ENCODE measurements at places on chromosomes 13 and 19.

- DNase-seq: no peak
Observed at GRCh38 chr13:46660416-46660815, 107.4 kb downstream of the LRCH1 start.

- DNase-seq: no peak
Observed at GRCh38 chr13:29721766-29722165, 126.3 kb upstream of the SLC7A1 start.

GRCh38 chr13:110187641-110188161, 119.3 kb downstream of the COL4A1 start:
- no peak for DNase-seq

- no peak for DNase-seq
Observed at GRCh38 chr19:44642377-44642776, 1.3 kb upstream of the PVR start.

DNA sequence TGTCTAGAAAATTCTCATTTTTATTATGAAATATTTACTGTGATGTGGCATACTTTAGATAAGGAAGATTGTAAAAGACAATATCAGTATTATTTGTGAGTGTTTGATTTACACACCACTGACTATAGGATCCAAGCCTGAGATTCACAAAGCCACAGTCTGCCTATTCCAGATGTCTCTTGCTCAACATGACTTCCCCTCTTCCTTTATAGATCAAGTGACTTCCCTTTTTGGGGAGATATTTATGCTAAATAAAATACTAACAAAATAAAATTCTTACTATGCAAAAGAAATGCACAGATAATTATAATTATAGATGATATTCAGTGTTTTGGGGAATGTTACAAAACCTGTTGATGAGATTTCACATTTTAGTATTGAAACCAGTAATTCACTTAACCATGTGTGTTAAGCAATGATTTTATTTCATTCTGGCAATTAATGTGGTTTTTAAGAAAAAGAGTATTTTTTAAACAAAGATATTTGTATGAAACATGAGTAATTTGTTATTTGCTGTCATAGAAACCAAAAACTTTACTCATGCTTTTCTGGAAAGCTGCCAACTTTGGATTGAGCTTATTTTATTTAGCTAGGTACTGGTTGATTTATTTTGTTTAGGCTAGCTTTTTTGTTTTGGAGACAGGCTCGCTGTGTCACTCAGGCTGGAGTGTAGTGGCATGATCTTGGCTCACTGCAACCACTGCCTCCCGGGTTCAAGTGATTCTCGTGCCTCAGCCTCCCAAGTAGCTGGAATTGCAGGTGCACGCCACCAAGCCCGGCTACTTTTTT, 13.7 kb upstream of the GPR183 start:
- DNase-seq: peak; percentile 47

DNA sequence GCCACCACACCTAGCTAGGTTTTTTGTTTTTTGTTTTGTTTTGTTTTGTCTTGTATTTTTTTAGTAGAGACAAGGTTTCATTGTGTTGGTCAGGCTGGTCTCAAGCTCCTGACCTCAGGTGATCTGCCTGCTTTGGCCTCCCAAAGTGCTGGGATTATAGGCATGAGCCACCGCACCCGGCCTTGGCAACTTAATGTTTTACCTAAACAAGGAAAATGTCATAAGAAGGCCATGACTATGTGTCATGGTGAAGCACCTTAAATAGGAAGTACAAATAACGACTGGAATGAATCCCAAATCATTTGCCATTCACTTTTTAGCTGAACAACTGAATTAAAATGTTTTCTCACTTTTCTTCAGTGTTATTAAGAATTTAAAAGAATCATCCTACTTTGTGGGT, 465.2 kb downstream of the KCTD12 start:
- no peak for DNase-seq

DNA sequence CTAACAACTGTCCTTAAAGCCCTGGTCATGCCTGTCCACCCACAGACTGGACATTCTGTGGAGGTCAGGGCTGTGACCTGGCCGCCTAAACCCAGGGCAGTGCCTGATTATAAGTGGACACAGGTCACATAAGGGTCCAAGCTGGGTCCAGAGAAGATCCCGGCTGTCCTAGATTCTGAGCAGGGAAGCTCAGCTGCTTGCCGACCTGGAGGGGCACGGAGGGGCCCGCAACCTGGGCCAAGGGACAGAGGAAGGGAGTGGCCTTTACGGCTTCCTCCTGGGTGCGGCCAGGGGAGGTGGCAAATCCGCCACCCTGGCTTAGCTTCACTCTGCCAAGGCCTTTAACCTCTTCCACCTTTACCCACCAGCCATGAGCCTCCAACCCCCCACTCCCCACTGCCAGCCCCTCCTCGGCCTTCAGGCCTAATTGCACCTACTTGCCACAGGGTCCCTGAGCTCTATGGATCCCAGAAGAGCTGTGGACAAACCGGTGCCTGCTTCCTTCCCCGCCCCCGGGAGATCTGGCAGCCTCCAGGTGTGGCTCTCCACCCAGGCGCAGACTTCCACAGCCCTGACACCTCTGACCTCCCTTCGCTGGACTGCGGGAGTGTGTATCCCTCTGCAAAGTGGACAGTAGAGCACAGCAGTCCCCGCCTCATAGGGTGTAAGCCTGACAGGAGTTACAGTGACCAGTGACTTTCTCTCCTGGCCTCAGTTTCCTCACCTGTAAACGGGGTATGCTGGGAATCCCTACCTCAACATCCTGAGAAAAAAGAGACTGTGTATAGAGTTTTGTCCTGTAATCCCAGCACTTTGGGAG, 1.7 kb downstream of the CD320 start:
- DNase-seq: no peak

DNA sequence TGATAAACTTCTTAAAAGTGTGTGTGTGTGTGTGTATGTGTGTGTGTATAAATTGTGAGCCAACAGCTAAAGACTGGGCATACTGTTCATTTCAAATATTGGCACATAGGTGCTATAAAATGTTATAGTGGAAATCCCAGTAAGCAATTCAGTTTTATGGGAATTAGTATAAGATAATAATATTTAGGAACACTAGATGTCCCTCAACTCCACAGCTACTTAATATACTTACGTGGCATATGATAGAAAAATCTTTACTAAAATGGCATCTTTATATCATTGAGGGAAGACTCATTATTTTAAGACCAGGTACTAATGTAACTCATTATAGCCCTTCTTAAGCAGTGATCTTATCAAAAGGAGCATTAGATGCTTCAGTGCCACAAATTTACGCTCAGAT, 266.2 kb downstream of the MAB21L1 start:
- DNase-seq: no peak

- DNase-seq: no peak
Observed at GRCh38 chr13:82011355-82011754, 1670.4 kb upstream of the SPRY2 start.

GRCh38 chr19:45885556-45886426, at the start of gene IRF2BP1:
IRF2BP1 (minus strand) TSS chr19:45886141; CDS start chr19:45885774, 367 bp downstream.
- peak; percentile 83 for DNase-seq

DNA sequence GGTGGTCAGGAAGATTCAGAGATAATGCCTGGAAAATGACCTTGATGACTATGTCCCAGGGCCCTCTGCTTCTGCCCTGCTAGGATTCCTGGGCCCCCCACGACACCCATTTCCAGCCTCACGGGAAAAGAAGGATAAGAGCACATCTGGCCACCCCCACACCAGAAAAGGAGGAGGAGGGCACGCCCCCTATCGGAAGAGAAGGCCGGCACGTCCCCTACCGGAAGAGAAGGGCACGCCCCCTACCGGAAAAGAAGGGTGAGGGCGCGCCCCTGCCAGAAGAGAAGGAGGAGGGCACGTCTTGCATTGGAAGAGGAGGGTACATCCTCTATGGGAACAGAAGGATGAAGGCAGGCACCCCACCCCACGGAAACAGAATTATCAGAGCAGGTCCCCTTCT, 84.3 kb downstream of the IER2 start:
- DNase-seq: peak; percentile 23

DNA sequence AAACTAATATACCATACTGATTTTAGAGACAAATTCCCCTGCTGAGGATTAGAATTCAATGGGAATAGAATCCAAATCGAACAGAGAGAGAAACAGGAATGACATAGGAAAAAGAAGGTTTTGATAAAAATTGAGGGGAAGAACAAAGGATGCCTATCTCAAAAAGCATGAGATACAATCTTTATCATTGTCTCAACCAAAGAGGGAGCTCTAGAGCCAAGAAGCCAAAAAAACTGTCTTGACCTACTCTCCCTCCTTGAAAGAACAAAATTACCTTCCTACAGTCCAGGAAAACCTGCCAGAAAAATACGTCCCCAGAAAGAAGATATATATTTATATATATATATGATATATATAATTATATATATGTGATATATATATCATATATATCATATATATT, 39.2 kb upstream of the MIR17HG start:
- DNase-seq: peak; percentile 12

GRCh38 chr19:44705502-44706010, 6.6 kb downstream of the CEACAM16 start:
- no peak for DNase-seq

DNA sequence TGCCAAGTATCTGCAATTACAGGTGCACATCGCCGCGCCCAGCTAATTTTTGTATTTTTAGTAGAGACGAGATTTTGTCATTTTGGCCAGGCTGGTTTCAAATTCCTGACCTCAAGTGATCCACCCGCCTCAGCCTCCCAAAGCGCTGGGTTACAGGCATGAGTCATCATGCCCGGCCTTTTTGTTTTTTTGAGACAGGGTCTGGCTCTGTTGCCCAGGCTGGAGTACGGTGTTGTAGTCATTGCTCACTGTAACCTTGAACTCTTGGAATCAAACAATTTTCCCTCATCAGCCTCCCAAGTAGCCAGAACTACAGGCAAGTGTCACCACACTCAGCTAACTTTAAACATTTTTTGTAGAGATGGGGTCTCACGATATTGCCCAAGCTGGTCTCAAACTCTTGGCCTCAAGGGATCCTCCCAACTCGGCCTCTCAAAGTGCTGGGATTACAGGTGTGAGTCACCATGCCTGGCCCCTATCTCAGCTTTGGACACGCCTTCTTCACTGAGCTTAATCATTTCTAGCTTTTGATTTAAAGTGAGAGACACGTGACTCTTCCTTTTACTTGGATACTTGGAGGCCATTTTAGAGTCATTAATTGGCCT, 4.0 kb upstream of the IRGC start:
- no peak for DNase-seq

GRCh38 chr13:44199627-44200207, 173.9 kb upstream of the SERP2 start:
- no peak for DNase-seq

GRCh38 chr19:3284759-3285646, 60.5 kb downstream of the CELF5 start:
- peak; percentile 86 for DNase-seq

DNA sequence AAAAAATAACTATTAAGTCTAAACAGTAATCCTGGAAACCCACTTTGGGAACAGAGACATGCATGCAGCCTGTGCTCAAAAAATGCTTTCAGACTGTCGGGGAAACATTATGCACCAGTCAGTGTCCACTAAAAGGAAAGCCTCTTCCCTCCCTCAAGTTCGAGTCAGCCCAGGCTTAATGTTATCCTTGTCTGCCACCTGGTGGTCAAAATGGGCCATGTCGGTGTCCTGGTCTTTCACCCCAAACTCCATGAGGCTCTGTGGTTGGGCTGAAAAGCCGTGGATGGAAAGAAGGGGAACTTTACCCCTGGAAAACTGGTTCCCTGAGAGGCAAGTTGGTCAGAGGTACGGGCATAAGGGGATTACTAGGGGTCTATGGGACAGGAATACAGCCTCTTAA, 88.4 kb upstream of the ZNF492 start:
- no peak for DNase-seq

GRCh38 chr13:66826398-66826797, 403.7 kb downstream of the PCDH9 start:
- no peak for DNase-seq

- DNase-seq: no peak
Observed at GRCh38 chr13:28685892-28686291, 27.0 kb downstream of the POMP start.

DNA sequence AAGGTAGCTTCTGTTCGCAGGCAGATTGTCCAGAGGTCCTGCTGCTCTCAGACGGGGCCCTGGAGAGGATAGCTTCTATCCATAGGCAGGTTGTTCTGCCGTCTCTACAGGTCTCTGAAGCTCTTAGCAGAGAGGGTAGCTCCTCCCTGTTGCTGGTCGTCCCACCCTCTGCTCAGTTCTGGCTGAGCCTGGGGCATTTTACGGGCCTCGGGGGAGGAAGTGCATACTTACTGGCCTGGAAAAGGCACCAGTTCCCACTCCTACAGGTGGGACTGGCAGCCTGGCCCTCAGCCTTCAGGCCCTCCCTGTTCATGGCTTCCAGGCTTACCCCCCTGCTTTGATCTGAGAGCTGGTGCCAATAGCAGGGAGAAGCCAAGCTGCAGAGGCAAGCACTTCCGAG, 42.3 kb downstream of the USPL1 start:
- no peak for DNase-seq

GRCh38 chr19:16429066-16429758, 42.6 kb downstream of the EPS15L1 start:
- no peak for DNase-seq

DNA sequence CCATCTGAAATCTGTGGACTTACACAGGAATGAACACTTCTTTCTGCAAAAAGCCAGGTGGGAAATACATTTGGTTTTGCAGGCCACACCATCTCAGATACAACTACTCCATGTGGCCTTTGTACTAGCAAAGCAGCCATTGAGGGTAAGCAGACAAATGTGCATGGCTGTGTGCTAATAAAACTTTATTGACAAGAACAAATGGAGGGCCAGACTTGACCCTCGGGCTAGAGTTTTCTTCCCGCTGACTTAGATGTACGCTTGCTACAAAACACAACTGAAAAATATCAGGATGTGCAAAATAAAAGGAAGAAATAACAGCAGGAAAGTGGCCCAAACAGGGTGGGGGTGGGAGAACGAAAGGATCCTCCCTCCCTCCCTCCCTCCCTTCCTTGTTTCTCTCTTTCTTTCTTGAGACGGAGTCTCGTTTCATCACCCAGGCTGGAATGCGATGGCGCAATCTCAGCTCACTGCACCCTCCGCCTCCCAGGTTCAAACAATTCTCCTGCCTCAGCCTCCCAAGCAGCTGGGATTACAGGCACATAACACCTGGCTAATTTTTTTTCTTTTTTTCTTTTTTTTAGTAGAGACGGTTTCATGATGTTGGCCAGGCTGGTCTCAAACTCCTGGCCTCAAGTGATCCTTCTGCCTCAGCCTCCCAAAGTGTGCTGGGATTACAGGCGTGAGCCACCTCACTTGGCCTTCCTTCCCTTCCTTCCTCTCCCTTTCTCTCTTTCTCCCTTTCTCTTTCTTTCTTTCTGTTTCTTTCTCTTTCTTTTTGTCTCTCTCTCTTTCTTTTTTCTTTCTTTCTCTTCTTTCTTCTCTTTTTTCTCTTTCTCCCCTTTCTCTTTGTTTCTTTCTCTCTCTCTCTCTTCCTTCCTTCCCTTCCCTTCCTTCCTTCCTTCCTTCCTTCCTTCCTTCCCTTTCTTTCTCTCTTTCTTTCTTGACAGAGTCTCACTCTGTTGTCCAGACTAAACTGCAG, 29.3 kb downstream of the CCL25 start:
- no peak for DNase-seq

- peak; percentile 69 for DNase-seq
Observed at GRCh38 chr13:102870677-102871415, 25.0 kb downstream of the ERCC5 start.

Data from CD8-positive, alpha-beta T cell (primary cell).